Right forelimb (tissue), 1 donor: ENCODE measurements at places on chromosomes 6 and 20.

DNA sequence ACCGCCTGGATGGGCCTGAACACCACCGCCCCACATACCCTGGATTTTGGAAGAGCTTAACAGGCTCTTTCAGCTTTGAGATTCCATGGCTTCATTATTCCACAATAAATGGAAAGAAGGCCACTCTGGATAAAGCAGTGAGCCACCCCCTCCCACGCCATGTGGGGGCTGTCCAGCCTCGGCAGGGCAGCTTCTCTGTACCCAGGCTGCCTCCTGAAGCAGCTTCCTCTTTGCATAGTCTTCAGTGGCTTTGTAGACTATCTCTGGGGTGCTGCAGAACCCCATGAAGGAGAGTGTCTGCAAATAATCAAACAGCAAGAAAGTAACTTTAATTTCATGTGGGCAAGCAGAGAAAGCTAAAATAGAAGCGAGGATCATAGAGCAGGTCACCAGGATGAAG, 96.6 kb upstream of the NXT1 start:
- no peak for DNase-seq

DNA sequence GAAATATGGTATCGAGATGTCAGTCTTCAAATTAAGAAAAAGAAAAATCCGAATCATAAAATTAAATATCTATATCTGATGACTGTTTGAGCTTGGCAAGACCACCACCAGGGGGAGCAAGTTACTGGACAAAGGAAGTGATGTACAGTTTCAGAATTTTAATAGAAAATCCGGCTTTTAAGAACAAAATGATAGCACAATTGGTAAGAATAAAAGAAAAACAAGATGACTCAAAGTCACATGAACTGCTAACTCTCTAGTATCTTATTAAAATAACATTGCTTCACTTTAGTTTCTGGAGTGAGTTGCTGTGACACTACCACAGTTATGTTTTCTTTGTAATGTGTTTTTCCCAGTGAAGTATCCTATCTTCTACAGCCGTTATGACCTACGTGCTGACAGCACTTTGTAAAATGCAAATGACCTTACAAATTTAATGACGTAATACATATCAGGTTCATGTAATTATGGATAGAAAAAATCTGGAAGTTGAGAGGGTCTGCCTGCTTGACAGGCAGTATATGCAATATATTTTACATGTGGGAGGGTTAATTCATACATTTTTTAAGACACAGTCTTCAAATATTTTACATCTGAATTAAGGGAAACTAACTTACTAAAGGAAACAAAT, 405.3 kb upstream of the HS3ST5 start:
- peak; percentile 65 for DNase-seq

- DNase-seq: peak; percentile 38
Measured at GRCh38 chr6:170200458-170200891, 90.4 kb downstream of the DLL1 start.

DNA sequence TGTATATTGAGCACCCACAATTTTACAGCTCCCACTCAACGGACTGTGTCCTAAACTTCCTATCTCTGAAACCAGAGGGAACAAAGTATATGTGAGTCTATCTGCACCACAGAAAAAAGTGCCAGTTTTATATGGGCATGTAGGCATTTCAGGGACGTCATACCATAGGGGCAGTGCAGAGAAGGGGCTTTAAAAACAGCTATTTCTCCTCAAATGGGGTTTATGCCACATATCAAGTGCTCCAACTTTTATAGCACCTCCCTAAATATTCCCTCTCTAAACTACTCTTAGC, 28.9 kb upstream of the ASF1A start:
- DNase-seq: no peak

GRCh38 chr20:23774081-23774480, 23.3 kb upstream of the CST1 start:
- no peak for DNase-seq

DNA sequence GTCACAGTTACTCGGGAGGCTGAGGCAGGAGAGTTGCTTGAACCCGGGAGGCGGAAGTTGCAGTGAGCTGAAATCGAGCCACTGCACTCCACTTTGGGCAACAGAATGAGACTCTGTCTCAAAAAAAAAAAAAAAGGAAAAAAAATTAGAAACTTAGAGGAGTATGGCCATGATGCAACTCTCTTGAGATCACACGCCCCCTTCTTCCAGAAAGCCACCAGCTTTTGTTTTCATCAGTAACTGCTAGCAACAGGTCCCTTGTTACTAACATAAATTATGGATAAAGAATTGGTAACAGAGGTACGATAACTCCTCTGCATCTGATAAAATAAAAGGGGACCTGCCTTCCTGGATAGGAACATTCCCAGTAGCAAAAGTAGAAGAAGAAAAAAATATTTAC, 308.2 kb downstream of the CD83 start:
- no peak for DNase-seq

- no peak for DNase-seq
Measured at GRCh38 chr20:57251344-57251743, 15.1 kb downstream of the BMP7 start.

DNA sequence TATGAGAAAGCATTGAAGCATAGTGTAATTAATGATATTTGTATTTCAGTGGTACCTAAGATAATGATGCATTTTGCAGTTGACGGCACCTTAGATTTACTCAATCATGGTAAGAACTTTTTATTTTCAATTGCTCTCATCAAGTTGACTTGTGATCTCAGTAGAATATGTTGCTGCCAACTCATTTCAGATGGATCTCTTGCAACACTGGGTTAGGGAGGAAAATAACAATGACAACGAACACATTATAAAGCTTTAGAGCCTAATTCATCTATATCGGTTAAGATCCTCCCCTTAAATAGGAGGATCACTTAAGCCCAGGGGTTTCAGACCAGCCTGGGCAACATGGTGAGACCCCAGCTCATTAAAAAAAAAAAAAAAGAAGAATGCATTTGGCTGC, 18.0 kb upstream of the TBC1D22B start:
- no peak for DNase-seq

- no peak for DNase-seq
Measured at GRCh38 chr6:40965046-40965445, 74.0 kb downstream of the UNC5CL start.

DNA sequence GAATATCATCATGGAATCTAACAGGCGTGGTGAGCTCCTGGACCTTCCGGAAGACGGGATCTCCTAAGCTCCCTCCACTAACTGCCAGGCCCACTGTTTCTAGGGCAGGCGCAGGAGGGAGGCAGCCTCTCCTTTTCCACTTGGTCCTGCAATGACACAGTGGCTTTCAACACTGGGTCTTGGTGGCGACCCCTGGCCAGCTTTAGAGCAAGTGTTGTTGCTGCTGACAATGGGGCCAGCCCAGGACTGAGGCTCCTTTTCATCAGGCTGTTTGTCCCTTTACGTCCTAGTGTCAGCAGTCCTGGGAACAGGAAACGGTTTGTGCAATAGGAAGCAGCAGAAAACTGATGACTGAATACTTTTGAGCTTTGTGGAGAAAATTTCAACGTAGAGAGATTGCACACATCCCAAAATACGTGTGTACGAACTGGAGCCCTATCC, 9.7 kb upstream of the QKI start:
- no peak for DNase-seq

- no peak for DNase-seq
Measured at GRCh38 chr20:63138855-63139341, 77.0 kb downstream of the YTHDF1 start.

DNA sequence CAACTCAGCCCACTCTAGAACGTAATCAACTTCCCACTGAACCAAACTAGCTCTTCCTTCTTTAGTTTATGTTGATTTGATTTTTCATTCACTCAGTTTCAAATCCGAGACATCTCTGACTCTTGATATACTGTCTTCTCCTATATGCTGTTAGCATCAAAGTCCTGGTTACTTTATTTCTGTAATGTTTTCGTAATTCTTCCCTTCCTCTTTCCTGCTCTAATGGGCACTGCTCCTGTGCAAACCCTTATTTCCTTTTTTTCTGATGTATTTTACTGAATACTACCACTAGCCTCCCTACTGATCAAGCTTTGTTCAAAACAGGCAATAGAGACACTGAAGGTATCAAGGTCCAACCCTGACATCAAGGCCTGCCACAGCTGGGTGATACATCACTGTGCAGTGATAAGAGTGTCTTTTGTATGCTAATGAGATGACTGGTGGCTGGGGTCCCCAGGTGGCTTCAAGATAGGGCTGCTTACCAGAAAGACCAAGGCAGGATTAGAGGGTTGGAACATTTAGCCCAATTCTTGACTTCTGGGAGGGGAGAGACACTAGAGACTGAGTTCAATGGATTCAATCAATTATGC, 95.2 kb downstream of the KIF13A start:
- DNase-seq: no peak

DNA sequence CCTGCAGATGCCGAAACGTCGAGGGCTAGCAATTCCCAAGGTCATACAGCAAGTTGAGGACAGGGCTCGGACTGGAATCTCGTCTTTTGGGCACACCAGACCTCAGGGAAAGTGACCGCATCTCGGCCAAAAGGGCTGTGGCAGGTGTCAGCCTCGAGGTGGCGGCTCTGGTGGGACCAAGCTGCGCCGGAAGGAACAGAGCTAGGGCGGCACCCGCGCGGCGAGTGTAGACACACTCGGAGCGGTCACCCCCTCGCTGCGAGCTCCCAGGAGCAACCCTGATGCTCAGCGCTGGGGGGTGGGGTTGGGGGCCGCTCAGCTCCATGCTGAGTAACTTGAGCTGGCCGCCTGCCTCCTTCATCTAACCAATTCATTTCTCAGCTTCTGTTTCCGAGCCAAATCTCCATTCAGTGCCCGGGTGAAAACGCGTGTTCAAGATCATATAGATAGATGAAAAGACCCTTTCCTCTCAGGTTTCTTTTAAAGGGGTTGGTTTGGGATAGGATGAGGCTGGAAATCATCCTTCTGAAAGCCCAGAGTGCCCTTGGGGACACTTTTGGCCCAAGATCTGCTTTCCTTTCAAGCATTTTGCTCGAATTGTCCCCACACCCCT, 2.2 kb upstream of the TUBB2B start:
- no peak for DNase-seq

GRCh38 chr20:19631410-19631809, 126.6 kb upstream of the RIN2 start:
- no peak for DNase-seq

DNA sequence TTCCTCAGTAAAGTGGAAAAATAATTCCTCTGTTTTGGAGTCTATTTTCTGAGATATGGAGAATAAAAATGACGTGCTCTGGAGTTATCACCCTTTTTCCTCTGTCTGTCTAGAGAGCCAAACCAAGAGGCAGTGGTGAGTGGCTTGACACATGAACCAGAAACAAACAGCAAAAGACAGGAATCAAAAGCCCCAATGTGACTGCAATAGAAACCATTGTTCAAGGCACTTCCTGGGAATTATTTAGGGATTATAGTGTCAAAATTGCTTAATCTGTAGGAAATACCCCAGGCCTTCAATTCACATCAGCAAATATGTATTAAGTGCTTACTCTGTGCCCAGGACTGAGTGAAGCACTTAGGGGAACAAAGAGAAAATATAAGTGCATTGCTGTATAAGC, 560.4 kb upstream of the JAG1 start:
- no peak for DNase-seq

GRCh38 chr6:91094341-91094740, 507.5 kb upstream of the MAP3K7 start:
- no peak for DNase-seq

- no peak for DNase-seq
Measured at GRCh38 chr6:166194914-166195859, 27.5 kb upstream of the TBXT start.

GRCh38 chr20:41052742-41053419, 24.3 kb downstream of the TOP1 start:
- no peak for DNase-seq

GRCh38 chr6:143966312-143966711, 41.7 kb downstream of the PLAGL1 start:
- no peak for DNase-seq

DNA sequence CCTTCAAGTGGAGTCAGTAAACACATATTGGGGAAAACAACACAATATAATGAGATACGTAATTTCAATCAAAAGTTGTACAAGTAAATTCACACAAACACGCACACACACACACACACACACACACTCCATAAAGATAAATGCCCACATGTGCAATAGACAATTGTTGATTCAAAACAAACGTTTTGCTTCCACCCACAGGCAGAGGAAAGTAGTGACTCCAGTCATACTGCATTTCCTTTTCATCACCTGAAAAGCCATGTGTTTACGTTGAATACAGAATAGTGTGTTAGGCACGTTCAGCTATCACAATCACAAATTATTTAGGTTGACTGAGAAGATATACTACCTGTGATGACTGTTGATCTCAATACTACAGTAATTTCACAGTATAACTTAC, 443.8 kb upstream of the MANEA start:
- DNase-seq: no peak

GRCh38 chr20:19937218-19937617, 79.9 kb upstream of the NAA20 start:
- no peak for DNase-seq

DNA sequence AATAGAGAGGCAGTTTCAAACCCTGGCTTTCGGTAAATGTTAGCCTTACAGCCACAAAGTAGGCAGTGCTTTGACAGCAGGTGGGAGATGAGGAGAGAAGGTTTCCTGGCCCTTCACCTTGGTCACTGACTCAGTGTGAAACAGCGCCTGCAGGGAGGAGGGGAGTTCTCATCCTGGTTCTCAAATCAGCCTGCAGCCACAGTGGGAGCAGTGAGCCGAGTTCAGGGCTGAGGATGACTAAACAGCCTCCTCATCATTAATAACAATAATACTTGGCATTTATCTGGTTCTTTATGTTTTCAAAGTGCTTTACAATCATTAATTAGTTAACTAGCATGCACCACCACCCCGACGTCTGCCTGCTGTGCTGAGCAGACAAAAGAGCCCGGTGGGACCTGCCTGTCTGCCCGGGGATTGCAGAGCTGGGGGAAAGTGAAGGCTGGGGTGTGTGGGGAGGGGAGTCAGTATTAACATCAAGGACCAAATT, 59.6 kb downstream of the PRDM1 start:
- DNase-seq: no peak

- no peak for DNase-seq
Measured at GRCh38 chr20:55880361-55880760, 125.0 kb downstream of the CBLN4 start.

GRCh38 chr20:45857882-45858216, 435 bp downstream of the ZSWIM3 start:
- DNase-seq: no peak

DNA sequence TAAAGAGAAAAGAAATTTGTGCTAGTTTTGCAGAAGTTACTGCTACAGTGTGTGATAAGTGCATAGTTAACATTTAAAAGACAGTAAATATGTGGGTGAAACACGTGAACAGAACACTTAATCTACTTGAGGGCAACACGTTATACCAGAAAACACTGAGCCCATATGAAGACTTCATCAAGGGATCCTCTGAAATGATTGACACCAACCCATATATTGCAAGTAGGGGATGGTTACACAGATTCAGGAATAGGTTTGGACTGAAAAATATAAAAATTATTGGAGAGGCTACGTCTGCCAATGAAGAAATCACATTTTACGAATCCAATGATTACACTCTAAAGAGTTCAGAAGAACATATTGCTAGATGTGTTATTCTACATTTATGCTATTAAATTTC, 185.6 kb downstream of the GPX5 start:
- DNase-seq: no peak

- DNase-seq: no peak
Measured at GRCh38 chr6:2962004-2962403, 9.4 kb downstream of the SERPINB6 start.
